PC-9 (cell line): ENCODE measurements at places on chromosomes 6 and 20. TPM values are rescaled to one million over a fixed set of nuclear protein-coding genes. Genes with fewer than 3 reads are reported as not detected.

The TRIM31 gene
- not detected in 2 replicates for total RNA-seq

The IER3 gene
- total RNA-seq: 107 and 117 TPM in 2 replicates

The SCGN gene
- total RNA-seq: not detected in 2 replicates

The FABP7 gene
- total RNA-seq: not detected in 2 replicates

The FANCE gene
- total RNA-seq: 6.9 and 9.6 TPM in 2 replicates

The PBOV1 gene
- total RNA-seq: not detected in 2 replicates

The COL9A3 gene
- total RNA-seq: 8.3 and 8.5 TPM in 2 replicates

The PROKR2 gene
- not detected in 2 replicates for total RNA-seq

The SLC12A5 gene
- total RNA-seq: 6.0 and 8.7 TPM in 2 replicates

The TBXT gene
- not detected in 2 replicates for total RNA-seq

The PDE7B gene
- total RNA-seq: 0.31 TPM in 1 of 2 replicates, not detected in the other

The UBD gene
- not detected in 2 replicates for total RNA-seq

The SNAP91 gene
- total RNA-seq: not detected in 2 replicates

The ENPP4 gene
- 6.2 and 7.1 TPM in 2 replicates for total RNA-seq

The IP6K3 gene
- total RNA-seq: not detected in 2 replicates

The MCCD1 gene
- total RNA-seq: not detected in 2 replicates

The KCNB1 gene
- 0.04 TPM in 1 of 2 replicates, not detected in the other for total RNA-seq

The CRISP3 gene
- total RNA-seq: 0.48 and 0.79 TPM in 2 replicates

The FAXC gene
- 3.3 and 4.2 TPM in 2 replicates for total RNA-seq

The KDM1B gene
- total RNA-seq: 15.6 and 21.5 TPM in 2 replicates

The BMP7 gene
- total RNA-seq: 0.13 and 0.60 TPM in 2 replicates

The RAD21L1 gene
- total RNA-seq: 0.60 TPM in 1 of 2 replicates, not detected in the other

The RHAG gene
- total RNA-seq: not detected in 2 replicates

The TTLL9 gene
- total RNA-seq: 1.5 and 1.8 TPM in 2 replicates

The DDRGK1 gene
- 70.4 and 87.6 TPM in 2 replicates for total RNA-seq

The IL17A gene
- total RNA-seq: not detected in 2 replicates

The SLPI gene
- total RNA-seq: 55.1 and 111 TPM in 2 replicates

The KHDRBS2 gene
- not detected in 2 replicates for total RNA-seq

The RNF39 gene
- 7.3 and 7.5 TPM in 2 replicates for total RNA-seq

The HRH3 gene
- total RNA-seq: not detected in 2 replicates

The C20orf204 gene
- total RNA-seq: 3.8 and 6.4 TPM in 2 replicates

The NR2E1 gene
- total RNA-seq: not detected in 2 replicates

The ARFRP1 gene
- total RNA-seq: 59.1 and 71.1 TPM in 2 replicates

The SAPCD1 gene
- total RNA-seq: 11.1 and 16.9 TPM in 2 replicates

The KIZ gene
- 17.2 and 21.5 TPM in 2 replicates for total RNA-seq

The SLC2A10 gene
- total RNA-seq: 28.6 and 33.6 TPM in 2 replicates

The SEC23B gene
- 60.3 and 78.5 TPM in 2 replicates for total RNA-seq

The RNF114 gene
- total RNA-seq: 92.5 and 125 TPM in 2 replicates
